ENCODE measurements at places on chromosomes 12 and 14.

- no peak for DNase-seq
Observed at GRCh38 chr12:94078138-94078723, 70.1 kb upstream of the PLXNC1 start.

- no peak for DNase-seq
Observed at GRCh38 chr12:115794659-115795081, 482.8 kb downstream of the MED13L start.

GRCh38 chr12:113537046-113537750 is 65.5 kb upstream of the LHX5 start:
- no peak for DNase-seq

- DNase-seq = no peak
Observed at GRCh38 chr12:111773801-111774551, 7.2 kb downstream of the ALDH2 start.

- no peak for DNase-seq
Observed at GRCh38 chr12:67826946-67827720, 162.1 kb upstream of the IFNG-AS1 start.

- DNase-seq = no peak
Observed at GRCh38 chr14:97306133-97306759, 509.1 kb downstream of the VRK1 start.

GRCh38 chr12:90770861-90771260 is 184.1 kb downstream of the CCER1 start:
- DNase-seq = no peak

GRCh38 chr14:54535126-54535525 is 25.4 kb downstream of the CGRRF1 start:
- no peak for DNase-seq

DNA sequence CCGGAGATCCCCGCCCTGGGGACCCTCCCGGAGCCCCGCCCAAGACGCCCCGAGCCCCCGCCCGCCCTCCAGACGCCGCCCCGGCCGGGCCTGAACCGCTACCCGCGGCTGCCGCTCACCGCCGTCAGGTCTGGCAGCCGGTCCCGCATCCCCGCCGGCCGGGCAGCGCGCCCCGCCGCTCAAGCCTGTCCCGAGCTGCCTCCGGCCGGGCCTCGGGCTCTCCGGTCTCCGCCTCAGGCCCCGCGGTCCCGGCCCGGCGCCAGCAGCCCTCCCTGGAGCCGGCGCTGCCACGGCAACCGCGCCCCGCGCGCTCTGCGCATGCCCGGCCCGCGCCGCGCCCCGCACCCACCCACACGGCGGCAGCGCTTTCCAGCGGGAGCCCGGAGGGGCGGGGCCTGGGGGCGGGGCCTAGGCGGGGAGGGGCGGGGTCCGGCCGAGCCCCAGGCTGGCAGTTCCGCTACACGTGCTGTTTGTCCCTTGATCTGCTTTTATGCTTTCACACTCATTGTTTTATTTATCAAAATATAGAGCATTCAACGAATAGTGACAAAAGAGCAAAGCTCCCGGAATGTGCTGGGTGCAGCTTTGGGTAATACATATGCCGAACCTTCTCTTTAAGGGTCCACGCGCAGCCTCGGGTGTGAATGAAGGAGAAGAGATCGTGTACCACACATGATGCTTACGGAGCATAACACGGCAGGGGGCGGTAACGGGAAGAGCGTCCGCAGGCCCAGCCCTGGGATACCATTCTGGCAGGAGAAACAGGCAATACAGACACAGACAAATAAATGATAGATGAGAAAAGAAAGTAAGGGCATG is at the start of gene STX2:
TSS of gene STX2 (minus strand) at position 300 of the 819 bp plus-strand sequence. CDS start at position 149, 151 bp downstream.
- peak; percentile 80 for DNase-seq

- DNase-seq = no peak
Observed at GRCh38 chr12:13116259-13116658, 12.8 kb upstream of the GSG1 start.

DNA sequence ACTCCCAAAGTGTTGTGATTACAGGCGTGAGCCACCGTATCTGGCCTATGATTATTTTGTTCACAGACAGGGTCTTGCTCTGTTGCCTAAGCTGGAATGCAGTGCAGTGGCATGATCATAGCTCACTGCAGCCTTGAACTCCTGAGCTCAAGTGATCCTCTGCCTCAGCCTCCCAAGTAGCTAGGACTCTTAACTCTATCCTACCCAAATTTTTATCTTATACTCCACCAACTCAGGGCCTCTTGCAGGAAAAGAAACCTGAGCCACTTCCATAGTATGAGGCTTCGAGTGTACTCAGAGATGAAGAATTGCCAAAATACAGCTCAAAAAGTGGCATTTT is 828 bp downstream of the MMAB start:
- no peak for DNase-seq

GRCh38 chr14:75725481-75725880 is 64.4 kb downstream of the TTLL5 start:
- no peak for DNase-seq

DNA sequence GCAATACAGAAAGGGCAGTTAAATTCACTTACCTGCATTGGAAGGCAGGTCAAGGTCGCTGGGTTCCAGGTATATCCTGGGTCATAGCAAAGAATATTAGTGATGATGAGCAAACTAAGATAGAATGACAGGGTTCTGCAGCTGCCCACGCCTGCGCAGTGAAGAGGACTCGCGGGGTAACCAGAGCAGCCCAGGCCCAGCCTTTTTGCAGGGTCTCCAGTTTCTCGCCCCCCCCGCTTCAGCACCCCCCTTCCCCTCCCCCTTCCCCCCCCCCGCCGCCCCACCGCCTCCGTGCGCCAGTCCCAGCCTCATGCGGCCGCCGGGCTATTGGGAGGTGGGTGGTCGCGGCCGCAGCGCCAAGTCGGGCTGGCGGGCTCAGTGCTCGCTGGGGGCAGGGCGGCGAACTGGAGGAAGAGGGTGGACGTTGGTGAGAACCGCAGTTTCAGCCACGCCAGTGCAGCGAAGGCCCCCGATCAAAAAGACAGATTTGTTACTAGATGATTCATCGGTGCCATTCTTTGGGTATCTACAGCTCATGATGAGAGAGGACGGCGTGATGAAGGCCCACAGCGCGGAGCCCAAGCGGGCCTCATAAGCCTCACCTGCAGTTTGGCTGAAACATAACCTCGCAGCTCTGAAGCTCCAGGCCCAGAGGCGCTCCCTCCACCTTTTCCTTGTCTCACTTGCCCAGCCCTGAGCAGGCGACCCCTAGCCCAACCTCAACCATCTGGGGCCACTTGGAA is 20.2 kb downstream of the SLC2A3 start:
- no peak for DNase-seq

GRCh38 chr12:27179400-27180214 is 64.5 kb upstream of the STK38L start:
- DNase-seq = no peak

GRCh38 chr14:80447392-80447791 is 236.1 kb upstream of the DIO2 start:
- no peak for DNase-seq

- no peak for DNase-seq
Observed at GRCh38 chr12:93795352-93795751, 118.2 kb downstream of the CRADD start.

DNA sequence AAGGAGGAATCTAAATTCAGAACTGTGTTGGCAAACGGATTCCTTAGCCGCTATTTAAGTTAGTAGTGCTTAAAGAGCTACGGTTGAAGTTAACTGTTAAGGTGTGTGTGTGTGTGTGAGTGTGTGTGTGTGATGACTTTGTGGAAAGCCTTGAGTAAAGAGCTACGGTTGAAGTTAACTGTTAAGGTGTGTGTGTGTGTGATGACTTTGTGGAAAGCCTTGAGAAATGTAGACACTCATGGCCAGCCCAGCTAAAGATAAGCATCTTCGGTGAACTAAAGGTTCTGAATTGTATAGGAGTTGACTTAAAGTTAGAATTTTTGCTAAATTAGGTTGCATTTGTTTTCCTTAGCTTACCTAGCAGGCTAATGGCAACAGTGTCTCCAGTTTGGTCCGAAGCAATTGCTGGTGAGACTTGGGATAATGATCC is 1.4 kb downstream of the KTN1 start:
- no peak for DNase-seq

GRCh38 chr14:49641697-49642129 is 6.7 kb upstream of the DNAAF2 start:
- DNase-seq = no peak

DNA sequence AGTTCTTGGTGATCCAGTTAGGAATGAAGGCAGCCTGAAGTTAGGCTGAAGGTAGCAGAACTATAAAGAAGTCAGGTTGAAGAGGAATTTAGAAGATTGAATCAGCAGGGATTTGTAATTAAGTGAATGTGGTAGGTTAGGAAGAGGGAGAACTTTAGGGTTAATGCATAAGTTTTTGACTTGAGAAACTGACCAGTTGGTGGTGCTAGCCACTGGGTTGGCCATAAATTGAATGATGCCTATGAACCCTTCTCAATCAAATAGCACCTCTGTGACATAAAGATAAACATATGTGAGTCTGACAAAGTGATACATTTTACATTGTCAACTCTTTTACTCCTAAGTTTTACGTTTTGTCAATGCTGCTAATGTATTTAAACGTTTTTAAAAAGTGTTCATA is 290.6 kb upstream of the NAV3 start:
- DNase-seq = no peak

- no peak for DNase-seq
Observed at GRCh38 chr14:36856095-36856878, 194.6 kb downstream of the PAX9 start.

- DNase-seq = no peak
Observed at GRCh38 chr12:99054601-99055128, 409.6 kb downstream of the APAF1 start.

- no peak for DNase-seq
Observed at GRCh38 chr12:64813723-64814122, 10.7 kb upstream of the TBC1D30 start.

GRCh38 chr12:130967636-130968035 is 13.9 kb downstream of the ADGRD1 start:
- no peak for DNase-seq

DNA sequence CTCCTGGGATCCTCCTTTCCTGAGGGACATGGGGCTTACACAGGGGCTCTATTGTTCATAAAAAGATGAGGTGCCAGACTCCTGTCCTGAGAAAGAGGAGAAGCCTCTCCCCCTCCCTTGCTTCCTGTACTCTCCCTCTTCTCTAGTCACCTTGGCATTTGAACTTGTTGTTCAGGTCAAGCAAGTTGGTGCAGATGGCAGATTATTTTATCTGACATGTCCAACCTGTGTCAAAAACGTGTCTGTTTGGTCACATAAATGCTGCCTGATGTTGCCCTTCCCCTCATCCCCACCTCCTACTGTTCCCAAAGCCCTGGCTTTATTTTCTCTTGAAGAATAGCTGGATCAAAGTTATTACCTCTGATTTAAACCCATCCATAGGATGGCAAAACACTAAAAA is 154.8 kb downstream of the TMX1 start:
- no peak for DNase-seq

DNA sequence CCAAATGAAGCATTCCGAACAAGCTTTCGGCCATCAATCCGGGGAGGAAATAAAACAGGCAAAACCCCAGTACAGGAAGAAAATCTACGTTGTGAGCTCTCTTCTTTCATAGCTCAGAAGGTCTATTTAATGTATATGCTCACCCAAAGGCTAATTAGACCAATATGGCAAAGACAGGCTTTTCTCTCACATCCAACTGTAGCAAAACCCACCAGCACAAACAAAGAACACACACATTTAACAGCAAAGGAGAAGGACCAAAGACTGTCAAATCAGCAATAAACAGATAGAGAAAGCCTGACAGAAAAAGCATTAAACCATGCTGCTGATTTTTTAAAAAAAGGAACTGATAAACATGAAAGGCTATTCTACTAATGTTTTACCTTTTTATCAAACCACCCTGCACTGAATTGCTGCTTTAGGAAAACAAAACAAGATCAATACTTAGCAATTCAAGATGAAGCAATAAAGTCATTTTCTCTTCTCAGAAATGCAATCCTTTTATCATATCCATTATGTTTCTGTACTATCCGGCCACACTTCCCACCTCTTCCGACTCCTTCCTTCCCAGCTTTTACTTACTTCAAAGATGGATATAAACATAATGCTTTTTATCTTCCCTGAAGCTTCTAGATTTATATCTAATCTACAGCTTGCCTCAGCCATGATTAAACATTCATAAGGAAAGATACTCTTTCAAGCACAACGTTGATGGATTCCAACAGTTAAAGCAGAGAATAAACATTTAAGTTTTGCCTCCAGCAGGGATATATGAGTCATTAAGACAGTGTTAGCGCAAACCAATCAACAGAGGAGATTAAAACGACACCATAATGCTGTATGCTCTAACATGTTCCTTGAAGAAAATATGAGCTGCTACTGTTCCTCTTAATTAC is 74.6 kb upstream of the BBS10 start:
- no peak for DNase-seq

DNA sequence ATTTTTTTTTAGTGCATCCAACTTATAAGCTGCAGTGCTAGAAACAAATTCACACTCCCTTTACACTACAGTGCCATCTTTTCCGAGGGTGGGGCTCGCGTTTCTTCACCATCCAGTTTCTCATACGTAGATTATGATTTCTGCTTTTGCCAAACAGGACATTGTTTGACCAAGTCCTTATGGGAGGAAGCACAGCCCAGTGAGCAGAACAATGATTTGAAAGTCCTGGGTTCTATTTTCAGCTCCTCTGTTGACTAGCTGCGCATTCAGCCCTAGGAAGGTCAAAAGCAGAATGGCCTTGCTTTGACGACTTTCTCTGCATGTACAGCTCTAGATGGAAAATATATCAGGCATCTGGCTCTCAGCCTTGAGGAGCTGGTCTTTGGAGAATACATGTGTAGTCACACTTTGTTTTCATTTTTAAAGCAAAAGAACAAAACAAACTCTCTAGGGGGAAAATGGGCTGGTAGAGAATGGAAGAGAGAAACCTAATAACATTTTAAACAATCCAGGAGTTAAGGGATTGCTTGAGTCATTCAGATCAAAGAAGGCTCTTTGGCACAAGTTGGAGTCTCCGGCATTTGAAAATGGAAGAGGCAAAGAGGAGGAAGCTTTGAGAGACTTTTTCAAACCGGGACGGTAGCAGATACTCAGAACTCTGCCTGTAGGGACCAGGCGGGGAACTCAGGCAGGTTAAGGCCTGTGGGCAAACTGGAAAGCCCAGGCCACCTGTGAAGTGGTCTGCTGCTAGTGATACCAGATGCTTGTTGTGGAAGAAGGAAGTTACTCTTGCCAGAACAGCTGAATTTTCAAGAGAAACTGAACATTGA is 257.3 kb upstream of the PLEKHG7 start:
- DNase-seq = no peak

GRCh38 chr12:26971963-26972362 is 33.7 kb downstream of the FGFR1OP2 start:
- DNase-seq = peak; percentile 16

DNA sequence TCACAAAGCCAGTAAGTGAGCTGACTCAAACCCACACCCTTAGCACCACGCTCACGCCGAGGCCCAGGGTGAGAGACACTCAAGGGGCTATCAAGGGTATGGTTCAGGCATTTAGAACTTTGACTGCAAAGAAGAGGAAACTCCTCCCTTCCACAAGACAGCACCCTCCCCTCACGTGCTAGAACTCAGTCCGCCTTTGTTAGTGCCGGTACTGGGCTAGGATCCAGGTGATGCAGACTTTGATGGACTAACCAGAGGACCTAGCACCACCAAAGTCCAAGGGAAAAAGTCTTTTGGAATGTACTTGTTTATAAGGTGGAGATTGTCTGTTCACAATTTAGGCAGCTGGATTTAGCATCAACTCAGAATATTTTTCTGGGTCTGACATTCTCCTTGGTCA is 33.7 kb downstream of the VWF start:
- DNase-seq = no peak

Measured in stimulated activated CD8-positive, alpha-beta memory T cell treated with anti-CD3 and anti-CD28 coated beads, Interleukin-15, amount 100 ng/mL, for 4 hours (primary cell).